ENCODE measurements at places on chromosomes 5 and 9.

DNA sequence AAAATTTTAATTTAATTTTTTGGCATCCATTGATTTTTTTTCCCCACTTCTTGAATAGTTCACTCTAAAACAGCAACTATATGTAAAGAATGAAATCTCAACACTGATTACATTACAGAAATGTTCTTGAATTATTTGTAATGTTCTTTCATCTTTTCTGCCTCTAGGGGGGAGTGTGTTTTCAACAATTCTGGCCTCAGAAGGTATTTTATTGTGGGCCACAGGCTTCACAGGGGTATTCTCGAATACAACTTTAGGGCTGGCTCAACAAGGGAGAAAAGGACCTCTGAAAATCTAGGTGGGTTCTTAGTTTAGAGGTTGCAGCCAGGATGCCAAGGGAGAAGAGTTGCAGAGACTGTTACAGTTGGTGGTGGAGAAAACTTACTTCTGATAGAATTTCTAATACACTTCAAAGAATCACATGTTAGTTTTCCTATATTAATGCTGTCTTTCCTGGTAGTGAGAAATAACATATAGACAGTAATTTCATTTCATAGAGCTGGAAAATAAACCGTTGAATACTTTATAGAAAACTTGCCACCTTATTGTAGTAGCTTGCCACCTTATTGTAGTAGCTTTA lies 3.6 kb upstream of the NPR3 start:
- DNase-seq, result no peak

DNA sequence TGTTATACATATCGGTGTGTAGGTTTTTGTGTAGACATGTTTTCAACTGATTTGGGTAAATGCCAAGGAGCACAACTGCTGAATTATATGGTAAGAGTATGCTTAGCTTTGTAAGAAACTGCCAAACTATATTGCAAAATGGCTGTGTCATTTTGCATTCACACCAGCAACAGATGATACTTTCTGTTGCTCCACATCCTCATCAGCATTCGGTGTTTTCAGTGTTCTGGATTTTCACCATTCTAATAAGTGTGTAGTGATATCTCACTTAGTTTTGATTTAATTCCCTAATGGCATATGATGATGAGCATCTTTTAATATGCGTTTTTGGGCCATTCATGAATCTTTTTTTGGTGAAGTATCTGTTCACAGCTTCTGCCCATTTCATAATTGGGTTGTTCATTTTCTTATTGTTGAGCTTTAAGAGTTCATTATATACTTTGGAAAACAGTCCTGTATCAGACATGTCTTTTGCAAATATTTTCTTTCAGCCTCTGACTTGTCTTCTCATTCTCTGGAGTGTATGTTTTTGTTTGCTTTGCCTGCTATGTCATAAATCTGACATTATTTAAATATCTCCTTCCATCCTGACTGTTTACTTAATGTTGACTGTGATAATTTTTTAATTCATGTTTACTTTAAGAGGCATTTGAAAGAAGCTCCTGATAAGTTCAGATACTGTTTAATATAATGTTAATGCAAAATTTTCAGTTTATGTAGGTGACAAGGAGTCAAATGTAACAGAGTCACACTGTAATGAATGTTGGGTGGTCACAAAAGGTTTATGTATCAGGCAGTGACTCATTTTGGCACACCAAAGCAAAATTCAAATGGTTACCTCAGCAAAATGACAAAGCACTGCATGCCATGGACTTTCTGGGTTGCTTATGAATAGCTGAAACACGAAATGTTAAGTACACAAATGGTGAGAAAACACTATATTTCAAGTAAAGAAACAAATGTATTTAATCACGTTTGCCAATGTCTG lies 181.1 kb upstream of the DAB2 start:
- DNase-seq, result no peak

- DNase-seq, result no peak
Observed at GRCh38 chr9:89477384-89477783, 20.5 kb downstream of the SEMA4D start.

- DNase-seq, result no peak
Observed at GRCh38 chr5:134523543-134524271, 1.8 kb upstream of the JADE2 start.

- DNase-seq, result no peak
Observed at GRCh38 chr5:114266374-114266773, 95.5 kb upstream of the KCNN2 start.

DNA sequence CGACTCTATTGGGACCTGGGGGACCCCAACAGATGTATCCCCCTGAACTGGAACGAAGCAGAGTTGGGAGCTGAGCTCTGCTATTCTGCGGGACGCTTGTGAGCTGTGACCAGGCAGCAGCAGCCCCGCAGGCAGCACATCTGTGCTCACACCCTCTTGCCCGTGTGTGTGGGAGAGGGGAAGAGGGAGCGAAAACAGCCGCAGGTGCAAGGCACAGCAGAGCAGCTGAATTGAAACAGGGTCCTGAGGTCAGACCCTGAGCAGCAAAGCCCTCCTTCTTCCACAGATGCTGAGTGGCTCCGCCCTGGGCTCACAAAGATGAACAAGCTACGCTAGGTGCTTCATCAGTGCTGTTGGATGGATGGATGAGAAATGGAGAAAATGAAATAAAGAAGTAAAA lies 198.7 kb downstream of the HSPA4 start:
- DNase-seq, result no peak

DNA sequence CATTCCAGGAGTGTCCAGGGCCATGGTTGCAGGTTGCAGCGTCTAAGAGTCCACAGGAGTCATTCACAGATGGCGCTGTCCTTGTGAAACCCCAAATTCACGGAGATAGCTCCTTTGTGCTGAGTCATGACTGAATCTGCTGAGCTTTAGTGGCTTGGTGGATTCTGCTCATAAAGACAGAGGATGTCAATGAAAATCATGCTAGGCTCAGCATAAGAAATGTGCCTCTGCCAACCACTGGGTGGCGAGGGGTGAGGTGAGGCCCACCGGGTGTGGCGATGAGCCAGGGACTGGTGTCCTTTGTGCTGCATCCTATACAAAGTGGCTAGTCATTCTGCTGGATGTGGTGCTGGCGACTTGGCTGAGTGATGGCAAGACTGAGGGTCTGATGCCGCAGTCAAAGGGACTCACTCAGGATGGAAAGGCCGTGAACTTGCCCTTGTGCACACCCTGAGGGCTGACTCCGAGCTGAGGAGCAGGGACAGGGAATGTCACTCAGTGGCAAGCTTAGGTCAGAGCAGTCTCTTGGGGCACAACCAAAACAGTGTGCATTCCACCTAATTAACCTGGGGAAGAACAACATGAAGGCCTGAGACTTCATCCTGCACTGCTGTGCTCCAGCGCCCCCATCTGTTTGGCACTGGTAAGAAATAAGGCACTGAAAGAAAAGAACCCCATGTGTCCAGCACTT lies 71.5 kb downstream of the DAP start:
- no peak for DNase-seq

DNA sequence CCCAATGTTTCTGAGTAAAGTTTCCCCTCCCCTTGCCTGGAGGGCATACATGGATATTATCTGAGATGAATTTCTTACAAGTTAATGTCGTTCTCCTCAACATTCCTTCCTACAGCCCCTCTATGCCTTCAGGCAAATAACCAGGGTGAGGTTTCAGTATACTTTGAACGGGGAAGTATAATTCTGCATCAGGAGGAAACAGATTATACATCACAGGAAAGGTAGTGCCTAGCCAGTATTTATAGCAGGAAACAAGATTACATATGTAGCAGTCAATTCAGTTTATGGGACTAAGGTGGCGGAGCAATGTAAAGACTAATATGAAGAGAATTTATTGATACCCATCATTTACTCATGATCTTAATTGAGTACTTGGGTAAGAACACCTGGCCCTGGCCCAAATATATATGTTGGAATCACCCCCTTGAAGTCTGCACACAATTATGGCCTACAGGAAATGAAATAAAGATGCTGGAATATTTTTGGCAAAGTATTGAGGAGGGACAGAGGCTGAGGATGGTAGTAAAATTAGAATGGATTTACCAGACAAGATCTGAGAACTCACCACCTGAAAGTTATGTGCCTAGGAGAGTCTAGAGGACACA lies 661.1 kb downstream of the PTPRD start:
- no peak for DNase-seq

GRCh38 chr5:169431386-169431785 lies 130.4 kb upstream of the SLIT3 start:
- no peak for DNase-seq

- DNase-seq, result no peak
Observed at GRCh38 chr9:123150708-123151503, 117.4 kb downstream of the GPR21 start.

GRCh38 chr5:142289708-142290576 lies 34.9 kb downstream of the SPRY4 start:
- no peak for DNase-seq

- no peak for DNase-seq
Observed at GRCh38 chr5:78591138-78591612, 57.4 kb downstream of the LHFPL2 start.

GRCh38 chr9:14311956-14312685 lies 1.8 kb downstream of the NFIB start:
- DNase-seq, result no peak

- DNase-seq, result no peak
Observed at GRCh38 chr5:181173027-181173419, 25.6 kb downstream of the OR2V2 start.

GRCh38 chr9:117555964-117556629 lies 141.2 kb upstream of the ASTN2 start:
- no peak for DNase-seq

DNA sequence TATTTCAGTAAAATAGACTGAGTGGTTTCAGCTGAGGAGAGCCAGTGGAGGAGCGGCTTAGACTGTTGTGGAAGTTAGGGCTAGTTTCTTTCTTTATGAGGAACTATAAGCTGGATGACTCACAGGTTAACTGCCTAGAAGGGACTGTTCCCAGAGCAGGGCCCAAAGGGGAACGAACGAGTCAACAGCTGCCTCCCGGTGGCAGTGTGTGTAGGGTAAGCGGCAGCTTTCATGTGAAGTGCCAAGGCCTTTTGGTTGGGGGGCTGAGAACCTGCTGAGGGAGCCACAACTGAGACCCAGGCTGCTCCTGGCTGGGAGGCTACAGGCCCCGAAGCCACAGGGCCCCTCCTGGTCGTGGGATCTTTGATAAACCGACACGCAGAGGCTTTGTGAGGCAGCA lies 7.0 kb downstream of the SQSTM1 start:
- DNase-seq, result no peak
